ENCODE measurements at places on chromosomes 3 and 15.
A peak's percentile ranks its signal among the peaks of the same experiment; 100 is the strongest.

DNA sequence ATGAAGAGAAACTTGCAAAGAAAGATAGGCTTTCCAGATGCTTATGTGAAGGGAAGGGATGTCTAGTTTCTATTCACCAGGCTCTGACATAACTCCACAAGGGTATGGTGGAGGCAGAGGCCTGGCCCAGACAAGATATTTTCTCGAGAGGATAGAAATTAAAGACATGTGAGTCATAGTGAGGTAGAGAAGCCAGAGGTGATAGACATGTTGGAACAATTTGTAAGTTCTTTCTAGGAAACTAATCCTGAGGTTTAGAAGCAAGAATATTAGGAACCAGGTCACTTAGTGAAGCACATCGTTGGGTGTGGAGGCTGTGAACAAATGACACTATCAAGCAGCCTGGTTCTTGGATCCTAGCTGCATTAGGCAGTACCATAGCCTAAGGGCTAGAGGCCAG, 176.9 kb downstream of the BBX start:
- DNase-seq = no peak

DNA sequence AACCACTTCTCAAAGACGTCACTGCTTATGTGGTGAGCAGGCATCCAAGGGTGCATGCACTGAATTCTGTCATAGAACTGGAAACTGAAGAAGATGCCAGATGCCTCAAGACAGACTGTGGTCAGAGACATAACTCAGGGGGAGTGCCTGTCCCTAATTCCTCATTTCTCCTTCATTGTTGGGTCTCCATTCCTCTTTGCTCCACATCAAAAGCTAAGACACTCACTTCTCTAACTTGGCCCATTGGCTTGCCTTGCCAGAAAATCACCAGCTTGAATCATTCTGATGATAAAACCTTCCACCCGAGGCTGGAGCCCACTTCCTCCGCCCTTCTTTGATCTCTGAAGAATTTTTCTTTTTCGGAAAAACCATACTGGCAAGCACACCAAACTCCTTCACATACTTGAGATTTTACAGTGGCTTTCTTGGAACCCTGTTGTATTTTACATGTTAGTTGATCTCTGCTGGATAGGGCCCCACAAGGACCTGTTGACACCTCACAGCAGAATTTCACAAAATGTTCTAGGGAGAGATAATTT, 69.9 kb downstream of the COL8A1 start:
- no peak for DNase-seq

DNA sequence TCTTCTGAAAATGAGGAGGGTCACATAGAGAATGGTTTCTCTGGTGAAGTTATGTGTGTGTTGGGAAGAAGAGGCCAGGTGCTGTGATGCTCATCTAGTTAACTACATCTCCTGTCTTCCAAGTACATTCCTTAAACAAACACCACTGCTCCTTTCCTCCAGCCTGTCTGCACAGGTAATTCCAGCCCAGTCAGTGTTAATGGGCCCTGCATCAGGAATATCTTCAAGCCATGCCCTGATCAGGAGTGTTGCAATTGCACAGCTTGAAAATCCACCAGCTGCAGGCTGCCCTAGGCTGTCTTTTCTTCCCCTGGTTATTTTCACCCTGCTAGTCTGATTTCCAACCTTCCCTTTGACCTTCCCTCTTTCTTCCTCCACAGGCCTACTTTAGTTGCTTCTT, 41.9 kb upstream of the LMOD3 start:
- no peak for DNase-seq

GRCh38 chr3:11878837-11879236, 32.2 kb upstream of the TAMM41 start:
- DNase-seq = no peak

- DNase-seq = no peak
Measured at GRCh38 chr3:129892857-129893580, 492 bp downstream of the TMCC1 start.

DNA sequence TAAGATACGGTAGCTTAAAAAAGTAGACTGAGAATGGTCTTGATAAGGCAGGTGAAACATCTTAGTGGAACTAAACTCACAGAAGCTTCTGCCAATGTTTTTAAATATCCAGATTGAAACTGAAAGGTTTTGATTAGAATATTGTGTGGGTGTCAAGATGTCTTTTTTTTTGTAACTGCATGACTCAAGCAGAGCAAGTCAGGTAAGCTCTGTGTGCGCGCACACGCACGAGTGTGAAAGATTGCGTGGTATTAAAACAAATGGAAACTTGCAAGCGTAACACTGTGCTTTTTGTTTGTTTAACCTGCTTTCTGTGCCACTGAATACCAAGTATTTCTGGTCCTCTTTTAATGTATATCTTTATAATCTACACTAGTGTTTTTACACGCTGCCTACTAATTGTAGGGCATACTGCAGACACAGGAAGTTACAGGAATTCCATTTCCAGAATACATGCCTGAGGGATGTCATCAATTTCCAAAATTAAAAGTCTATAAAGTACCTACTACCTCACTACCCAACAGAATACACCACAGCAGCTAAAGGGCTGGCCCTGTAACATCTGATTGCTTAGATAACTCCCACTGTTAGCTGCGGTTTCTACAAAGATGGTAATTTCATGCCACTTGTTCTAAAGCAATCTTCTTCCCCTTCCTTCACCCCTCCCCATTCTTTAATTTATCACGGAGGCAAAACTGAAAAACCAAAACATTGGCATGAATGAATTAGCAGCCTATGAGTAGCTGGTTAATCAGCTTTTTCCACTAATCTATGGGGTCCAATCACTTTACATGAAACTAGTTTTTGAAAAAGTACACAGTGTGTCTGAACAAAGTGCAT, 472.8 kb downstream of the SHQ1 start:
- no peak for DNase-seq

GRCh38 chr3:138213398-138214085, 26.4 kb downstream of the ARMC8 start:
- no peak for DNase-seq

DNA sequence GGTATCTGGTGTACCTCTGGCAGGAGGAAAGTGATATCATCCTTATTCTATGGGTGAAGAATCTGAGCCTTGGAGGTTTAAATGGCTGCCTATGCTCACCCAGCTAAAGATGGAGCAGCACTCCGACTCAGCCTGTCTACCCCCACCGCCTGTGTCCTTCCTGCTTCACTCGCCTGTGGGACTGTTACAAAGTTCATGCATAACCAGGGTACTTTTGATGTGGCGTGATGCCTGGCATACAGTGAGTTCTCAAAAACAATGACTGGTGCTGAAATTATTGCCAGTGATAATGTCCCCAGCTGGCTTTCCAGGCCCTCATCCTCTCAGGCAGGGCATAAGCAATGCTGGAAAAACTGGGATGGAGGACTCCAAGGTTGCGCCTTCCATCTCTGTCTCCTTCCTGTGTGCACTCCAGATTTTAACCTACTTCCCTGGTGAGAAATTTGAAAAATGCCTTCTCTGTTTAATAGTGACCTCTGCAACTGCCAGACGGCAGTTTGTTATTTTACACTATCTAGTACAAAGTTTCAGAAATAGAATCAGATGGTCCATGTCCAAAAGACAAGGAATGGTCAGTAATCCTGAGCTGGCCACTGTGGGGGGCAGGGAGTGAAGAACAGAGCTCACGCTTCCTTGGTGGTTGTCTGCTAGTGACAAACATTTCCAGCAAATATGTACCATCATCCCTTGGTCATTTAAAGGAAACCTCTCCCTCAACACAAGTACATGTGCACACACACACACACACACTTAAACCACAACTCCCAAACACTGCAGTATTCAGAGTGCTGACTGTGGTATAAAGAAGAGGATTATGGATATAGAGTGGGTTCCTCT, 86.5 kb upstream of the NMNAT3 start:
- DNase-seq = no peak

DNA sequence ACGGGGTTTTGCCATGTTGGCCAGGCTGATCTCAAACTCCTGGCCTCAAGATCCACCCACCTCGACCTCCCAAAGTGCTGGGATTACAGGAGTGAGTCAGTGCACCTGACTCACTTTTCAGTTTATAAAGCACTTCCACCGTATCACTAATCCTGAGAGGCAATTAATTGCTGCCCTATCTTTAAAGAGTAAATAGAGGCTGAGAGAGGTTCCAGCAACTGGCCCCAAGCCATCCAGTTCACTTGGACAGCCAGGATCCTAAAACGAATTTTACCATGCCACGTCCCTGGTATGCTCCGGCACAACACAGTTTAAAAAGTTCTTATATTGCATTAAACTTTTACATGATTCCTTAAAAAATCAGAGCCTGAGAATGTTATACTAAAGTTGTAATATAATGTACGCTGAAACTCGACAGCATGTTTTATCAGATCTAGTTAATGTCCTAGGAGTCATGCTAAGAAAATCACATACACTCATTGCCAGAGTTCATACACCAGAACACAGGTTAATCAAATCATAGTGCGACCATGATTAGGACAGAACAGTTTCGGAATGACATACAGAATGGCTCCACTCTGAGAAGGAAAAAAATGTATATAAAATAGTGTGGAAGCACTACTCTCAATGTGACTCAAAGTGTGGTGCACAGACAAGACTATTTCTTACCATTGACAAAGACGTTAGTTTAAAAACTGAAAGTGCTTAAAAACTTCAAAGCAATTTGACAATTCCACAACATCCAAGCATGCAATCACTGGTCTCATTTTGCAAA, 125.4 kb downstream of the ULK4 start:
- no peak for DNase-seq

- DNase-seq = no peak
Measured at GRCh38 chr3:138046955-138047354, 37.0 kb downstream of the CLDN18 start.

DNA sequence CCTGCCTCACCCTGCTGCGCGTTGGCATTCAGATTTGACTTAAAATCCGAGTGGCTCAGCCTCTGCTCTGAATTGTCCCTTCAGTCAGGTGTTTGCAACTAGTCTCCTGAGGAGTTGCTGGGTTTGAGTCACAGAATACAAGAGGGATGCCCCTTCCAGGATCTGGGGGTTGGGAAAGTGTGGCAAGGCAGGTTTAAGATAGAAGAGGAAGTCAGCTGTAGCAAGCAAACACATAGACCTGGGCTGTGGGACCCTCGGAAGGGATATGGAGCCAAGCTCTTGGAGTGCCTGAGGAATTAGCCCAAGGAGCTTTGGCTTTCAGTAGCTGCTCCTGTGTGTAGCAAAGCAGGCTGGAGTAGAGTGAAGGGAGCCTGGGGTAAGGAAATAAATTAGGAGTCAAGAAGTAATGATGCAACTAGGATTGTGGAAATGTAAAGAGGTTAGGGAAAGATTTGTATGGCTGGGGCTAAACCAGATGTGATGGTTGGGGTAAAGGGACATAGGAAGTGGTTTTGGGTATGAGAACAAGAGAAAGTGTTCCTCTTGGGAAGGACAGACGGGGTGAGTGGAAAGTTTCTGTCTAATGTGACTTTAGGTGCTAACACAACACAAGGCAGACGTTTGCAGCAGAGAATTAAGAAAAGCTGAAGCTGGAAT, 41.2 kb downstream of the RAB7A start:
- no peak for DNase-seq

DNA sequence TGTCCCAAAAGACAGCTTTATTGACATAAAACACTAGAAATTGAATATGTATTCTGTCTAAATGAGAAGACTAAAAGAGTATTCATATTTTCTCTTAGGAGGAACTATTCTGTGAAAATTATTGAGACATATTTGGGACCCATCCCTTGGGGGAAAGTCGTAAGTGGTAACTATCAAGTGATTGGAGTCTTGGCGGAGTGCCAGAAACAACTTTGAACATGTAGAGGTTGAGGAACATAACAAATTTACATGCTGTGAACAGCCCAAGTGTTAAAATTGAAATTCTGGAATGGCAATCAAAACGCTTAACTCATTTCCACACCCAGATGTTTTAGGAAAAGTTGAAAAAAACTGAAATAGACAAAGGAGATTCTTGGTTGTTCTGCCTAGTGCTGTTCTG, 1034.6 kb downstream of the NSUN3 start:
- DNase-seq = no peak

GRCh38 chr15:82303956-82304777, 41.5 kb downstream of the SAXO2 start:
- no peak for DNase-seq

- DNase-seq = no peak
Measured at GRCh38 chr3:193905541-193906396, 230.2 kb upstream of the HES1 start.

GRCh38 chr15:42037656-42038055, 16.8 kb upstream of the PLA2G4E start:
- DNase-seq = no peak

DNA sequence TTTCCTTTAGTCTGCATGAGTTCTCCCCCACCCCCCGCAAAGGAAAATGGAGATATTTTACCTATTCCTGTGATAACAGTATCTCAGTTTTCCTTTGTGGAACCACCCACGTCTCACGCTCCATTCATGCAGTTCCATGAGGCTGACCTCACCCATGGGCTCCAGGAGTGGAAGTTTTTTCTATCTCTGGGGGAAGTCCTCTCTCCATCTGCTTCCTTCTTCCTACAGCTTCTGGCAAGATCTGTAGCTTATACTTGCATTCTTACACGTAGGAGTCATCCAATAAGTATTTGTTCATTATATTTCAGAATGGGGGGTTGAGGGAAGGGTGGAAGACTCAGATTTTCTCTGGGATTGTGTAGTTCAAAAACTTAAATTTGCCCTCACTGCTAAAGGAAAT, 5.8 kb upstream of the GLCE start:
- peak; percentile 84 for DNase-seq

DNA sequence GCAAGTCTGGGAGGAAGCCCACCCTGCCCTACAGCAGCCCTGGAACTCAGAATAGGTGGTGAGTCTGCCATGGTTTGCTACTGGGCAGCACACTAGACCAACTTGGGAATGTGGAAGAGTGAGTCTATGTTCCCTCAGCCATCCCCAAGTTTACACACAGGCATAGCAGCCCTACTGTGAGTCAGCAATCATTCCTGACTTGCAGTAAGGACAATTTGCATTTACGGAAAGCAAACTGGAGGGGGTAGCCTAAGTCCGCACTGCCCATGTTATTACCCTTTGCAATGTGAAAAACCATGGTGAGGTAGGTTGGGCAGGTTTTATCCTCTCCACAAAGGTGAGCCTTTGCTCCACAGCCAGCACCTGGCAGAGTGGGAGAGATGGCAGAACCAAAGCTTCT, 4.6 kb downstream of the TCTA start:
- no peak for DNase-seq

DNA sequence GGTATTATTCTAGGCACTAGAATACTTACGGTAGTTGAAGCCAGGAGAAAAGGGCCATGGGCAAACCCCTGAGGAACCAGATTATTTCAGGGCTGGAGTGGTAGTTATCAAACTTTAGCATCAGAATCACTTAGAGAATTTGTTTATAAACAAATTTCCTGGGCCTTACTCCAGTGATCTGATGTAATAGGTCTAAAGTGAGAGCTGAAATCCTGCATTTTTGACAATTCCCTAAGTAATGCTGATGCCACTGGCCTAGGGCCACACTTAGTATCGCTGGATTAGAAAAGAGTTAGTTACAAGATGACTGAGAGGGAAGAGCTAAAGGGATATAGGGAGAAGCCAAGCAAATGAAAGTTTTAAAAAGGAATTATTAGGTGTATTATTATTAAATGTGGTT, 412.5 kb upstream of the THRB start:
- no peak for DNase-seq

GRCh38 chr3:147729641-147730040, 320.5 kb downstream of the ZIC1 start:
- no peak for DNase-seq
